Glomerular endothelial cell (primary cell): ENCODE measurements at places on chromosomes 16 and 17. TPM values are rescaled to one million over a fixed set of nuclear protein-coding genes. Genes with fewer than 3 reads are reported as not detected.

GRCh38 chr17:42135664-42136653, 13.4 kb downstream of the HSPB9 start:
- no peak for DNase-seq

- DNase-seq, result no peak
Observed at GRCh38 chr17:46060461-46060860, 61.4 kb downstream of the STH start.

DNA sequence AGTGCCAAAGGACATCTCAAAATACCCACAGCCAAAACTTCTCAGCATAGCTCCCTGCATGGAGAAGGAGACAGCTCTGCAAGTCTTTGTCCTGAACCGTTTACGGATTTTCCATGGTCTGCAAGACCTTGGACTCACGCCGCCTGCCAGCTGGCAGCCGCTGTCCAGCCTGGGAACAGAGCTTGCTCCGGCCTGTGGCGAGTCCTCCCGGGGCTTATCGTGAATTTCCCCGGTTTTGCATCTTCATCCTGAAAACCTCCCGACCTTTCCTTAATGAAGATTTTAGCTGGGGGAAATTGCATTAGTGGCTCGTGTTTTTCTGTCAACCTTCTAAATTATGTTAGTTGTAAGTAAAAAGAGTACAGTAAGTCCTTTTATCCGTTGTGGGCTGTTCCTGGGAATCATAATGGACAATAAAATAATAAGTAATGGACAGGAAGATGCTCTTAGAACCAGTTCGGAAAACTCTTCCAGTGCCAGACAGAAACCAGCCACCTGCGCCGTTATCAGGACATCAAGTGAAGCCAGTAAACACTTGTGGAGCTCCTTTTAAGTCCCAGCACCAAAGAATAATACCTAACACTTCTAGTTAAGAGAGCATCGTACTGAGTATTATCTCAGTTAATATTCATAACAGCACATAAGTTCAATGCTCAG, 112.4 kb upstream of the NOL11 start:
- no peak for DNase-seq

Gene TMC5
- total RNA-seq, result not detected in 2 replicates

GRCh38 chr17:33451221-33451620, 158.1 kb upstream of the ASIC2 start:
- no peak for DNase-seq

Gene NKD1
- total RNA-seq, result under 0.01 TPM in 1 of 2 replicates, not detected in the other

Gene CMTM2
- total RNA-seq, result not detected in 2 replicates

- no peak for DNase-seq
Observed at GRCh38 chr17:50184611-50185398, 16.6 kb downstream of the COL1A1 start.

- DNase-seq, result no peak
Observed at GRCh38 chr17:29168079-29168758, 12.0 kb downstream of the MYO18A start.

Gene IRX6
- total RNA-seq, result not detected in 2 replicates
